Stimulated activated naive CD4-positive, alpha-beta T cell (primary cell): ENCODE measurements at places on chromosomes 1 and 21.

DNA sequence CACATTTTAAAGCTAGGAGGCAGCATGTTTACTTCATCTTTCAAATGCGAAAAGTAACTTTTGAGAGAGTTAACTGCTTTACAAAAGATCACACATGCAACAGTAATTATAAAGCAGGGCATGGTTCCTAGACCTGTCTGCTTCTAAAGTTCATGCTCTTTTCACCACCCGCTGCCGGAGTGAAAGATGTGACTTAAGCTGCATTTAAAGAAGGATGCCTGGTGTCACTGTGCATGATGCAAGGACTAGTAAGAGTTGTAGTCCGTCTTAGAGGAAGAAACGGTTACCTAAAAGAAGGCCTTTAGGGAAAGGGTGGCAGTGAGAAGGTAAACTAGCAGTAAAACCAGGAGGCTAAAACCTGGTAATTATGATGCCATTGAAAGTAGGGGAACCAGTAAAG, 1689.1 kb downstream of the KCNT2 start:
- no peak for DNase-seq

DNA sequence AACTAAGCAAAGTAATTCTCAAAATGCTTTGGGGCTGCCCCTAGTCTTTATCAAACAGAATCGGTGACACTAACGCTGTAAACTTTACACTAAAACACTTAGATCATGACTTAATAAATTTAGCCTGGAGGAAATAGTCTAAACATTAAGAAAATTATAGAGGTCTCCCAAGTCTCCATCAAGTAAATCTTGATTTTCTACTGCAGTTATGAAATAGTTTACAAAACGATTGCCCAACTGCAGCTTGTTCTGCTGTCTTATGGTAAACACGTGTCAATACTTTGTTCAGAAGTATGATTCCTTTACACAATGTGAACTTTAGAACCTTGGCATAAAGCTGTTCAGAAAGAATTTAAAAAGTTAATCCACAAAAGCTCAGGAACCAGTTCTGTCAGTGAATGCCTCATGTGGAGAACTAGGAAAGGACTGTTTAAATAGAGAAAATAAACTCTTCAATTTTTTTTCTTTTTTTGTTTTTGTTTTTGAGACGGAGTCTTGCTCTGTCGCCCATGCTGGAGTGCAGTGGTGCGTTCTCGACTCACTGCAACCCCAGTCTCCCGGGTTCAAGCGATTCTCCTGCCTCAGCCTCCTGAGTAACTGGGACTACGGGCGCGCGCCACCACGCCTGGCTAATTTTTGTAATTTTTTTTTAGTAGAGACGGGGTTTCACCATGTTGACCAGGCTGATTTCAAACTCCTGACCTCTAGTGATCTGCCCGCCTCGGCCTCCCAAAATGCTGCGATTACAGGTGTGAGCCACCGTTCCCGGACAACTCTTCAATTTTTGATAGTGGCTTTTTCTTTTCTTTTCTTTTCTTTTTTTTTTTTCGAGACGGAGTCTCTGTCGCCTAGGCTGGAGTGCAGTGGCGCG, 1.6 kb downstream of the DDI2 start:
- DNase-seq, result no peak

DNA sequence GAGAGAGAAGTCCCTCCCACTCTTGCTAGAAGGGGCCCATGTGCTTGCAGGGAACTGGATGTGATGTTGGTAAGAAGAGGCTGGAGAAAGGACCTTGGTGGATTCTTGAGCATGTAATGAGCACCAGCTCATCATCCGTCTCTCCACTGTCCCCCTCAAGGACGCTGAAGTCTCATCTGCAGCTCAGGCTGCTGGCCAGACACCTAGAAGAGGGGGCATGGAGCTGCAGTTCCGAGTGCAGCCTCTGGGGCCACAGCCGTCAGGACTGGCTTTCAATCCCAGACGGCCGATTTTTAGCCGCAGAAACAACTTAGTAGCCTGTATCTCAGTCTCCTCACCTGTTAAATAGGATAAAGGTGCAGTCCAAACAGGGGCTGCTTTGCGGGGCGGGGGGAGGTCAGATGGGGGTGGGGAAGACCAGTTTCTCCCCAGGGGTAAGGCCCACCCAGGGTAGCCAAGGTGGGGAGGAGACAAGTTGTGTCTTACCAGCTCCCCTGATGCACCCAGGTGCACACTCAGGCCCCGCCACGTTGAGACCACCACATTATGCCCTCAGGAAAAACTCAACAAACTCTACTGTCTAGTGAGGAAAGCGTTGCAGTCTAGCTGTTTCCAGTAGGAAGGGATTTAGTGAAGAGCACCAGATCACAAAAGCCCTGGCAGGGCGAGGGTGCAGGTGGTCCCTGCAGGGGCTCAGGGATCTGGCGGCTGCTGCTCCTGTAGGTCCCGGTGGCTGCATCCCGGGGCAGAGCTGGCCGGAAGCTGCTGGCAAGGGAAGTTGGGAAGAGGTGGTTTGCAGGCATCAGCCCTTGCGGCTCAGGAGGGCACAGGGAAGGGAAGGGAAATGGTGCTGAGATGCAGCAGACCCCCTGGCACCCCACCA, 29.5 kb downstream of the LDLRAP1 start:
- DNase-seq, result peak; percentile 55

GRCh38 chr1:150192012-150192411, 42.3 kb downstream of the PLEKHO1 start:
- DNase-seq, result no peak

DNA sequence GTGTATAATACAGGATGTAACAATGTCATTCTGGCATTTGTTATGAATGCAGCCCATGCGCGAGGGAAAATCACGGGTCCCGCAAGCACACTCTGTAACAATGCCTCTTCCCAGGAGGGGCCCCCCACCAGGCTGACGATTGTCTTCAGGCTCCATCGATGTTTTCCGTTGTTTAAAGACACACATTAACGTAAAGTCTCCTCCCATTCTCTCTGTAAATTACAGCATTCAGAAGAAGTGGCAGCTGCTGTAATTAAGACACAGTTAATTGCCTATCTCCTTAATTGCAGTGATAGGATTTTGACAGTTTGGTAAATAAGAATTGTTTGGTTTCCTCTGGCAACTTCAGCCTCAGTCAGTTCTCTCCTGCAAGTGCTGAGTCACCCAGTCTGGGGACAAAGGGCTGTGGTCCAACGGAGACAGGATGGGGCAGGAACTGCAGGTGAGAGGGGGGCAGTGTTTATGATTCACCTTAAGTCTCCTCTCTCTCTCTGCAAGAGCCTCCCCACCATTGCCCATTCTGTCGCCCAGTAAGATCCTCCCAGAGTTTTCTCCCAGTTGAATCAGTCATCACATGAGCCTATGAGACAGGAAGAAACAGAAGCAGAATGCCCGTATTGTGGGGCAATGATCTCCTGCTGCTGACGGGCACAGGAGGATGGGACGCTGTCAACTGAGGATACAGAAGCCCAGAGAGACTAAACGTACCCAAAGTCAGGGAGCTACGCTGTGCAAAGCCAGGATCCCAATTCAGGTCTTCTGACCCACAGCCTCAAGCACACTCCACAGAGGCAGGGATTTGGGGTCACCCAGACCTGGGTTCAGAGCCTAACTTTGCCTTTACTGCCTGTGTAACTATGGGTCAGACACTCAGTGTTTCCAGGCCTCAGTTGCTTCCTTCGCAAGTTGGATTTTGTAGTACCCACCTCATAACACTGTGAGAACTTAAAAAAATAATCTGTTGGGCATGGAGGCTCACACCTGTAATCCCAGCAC, 110.0 kb downstream of the ADSS2 start:
- no peak for DNase-seq

- DNase-seq, result no peak
Observed at GRCh38 chr1:68953311-68953710, 456.4 kb upstream of the DEPDC1 start.

DNA sequence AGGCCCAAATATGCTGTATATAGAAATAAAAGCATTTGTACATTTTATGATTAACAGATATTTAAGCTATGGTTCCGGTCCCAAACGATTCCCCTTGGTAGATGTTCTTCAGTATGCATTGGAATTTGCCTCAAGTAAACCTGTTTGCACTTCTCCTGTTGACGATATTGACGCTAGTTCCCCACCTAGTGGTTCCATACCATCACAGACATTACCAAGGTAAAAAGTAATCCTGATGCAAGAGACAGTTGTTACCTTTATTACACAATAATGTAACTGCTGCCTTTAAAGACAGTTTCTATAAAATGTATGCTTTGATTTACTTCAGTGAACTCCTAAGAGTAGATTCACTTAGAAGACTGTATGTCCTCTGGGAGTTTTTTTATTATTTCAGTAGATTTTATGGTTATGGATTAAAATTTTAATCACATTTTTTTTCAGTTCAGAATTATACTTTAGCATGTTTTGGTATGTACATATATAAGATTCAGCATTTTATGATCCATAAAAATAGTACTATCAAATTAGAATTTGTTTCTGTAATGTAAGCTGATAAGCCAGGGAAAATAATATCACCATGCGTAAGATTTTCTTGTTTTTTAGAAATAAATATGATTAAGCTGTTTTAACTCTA, 96.5 kb downstream of the USP25 start:
- DNase-seq, result peak; percentile 40

- DNase-seq, result peak; percentile 78
Observed at GRCh38 chr21:44428281-44428960, 26.9 kb upstream of the LRRC3 start.

DNA sequence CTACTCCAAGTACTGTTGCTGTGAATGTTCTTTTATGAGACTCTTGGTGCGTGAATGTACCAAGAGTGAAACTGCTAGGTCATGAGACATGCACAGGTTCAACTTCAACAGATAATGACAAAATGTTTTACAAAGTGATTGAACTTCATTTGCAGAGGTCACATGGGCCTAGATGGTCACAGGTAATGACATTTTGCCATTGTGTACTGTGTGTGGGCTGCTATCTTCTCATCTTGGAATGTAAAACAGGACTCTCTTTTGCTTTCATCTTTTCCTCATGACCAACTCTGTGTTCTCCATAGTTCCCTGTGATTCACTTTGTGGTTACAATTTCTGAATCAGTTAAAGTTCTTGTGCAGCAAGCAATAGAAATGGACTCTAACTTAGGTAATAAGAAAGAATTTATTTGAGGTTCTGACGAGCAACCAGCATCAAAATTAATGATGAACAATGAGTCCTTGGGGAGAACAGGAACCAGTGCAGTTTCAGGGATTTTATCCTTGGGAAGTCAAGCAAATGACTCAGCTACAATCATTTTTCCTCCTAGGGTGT, 16.2 kb upstream of the TSNAX start:
- no peak for DNase-seq

- DNase-seq, result no peak
Observed at GRCh38 chr1:46521414-46521813, 30.0 kb downstream of the KNCN start.
